Activated CD4-positive, alpha-beta T cell treated with anti-CD3 and anti-CD28 coated beads, Interleukin-2, amount 50 U/mL, for 16 hours (primary cell): ENCODE measurements at places on chromosomes 13 and 19.
A peak's percentile ranks its signal among the peaks of the same experiment; 100 is the strongest.

GRCh38 chr19:45175515-45176345 is 2.3 kb downstream of the TRAPPC6A start:
- DNase-seq = no peak

- DNase-seq = no peak
These were observed 955.4 kb downstream of the EFNB2 start for GRCh38 chr13:105579821-105580710.

GRCh38 chr13:108572782-108573211 is 56.6 kb upstream of the MYO16 start:
- DNase-seq = no peak

DNA sequence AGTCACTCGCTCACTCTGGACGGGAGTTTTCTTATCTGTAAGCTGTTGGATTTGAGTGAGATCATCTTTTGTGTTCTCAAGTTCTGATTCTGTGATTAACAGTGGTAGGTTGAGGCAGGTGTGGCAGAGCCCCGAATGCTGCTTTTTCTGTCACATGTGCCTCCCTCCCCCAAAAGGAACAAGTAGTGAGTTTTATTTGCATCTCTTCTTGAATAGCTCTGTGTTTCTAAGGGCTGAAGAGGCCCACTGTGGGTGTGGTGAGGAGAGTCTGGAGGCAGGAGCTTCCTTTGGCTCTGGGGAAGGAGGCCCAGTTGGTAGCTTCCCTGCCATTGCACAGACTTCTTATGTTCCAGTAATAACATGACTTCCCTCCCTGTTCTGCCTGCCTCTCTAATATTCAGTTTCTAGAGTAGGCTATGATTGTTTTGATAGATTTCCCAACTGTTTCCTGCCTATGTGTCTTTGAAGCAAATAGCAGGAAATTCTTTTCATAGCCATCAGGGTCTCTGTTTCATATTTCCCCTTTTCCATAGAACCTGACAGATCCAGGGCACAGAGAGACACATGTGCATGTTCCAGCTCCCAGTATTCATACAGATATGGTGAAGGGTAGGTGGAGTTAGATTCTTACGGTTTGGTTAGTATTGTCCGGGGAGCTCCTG is 23.9 kb upstream of the CXCL17 start:
- DNase-seq = no peak

DNA sequence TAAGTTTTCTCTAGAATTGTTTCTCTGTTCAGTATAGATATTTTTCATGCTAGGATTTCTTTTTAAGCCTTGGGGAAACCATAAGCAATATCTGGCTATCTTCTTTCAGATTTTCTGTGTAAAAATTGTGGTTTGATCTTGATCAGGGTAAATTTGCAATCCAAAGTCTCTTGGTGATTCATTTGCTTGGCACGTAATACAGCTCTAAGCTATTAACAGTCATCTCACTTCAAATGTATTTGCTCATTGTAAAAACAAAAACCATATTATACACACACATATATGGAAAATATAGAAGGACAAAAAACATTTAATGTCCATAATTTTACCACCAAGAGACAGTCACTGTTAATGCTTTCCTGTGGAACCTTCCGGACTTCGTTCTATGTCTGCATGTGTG is 191.0 kb downstream of the SHISA2 start:
- DNase-seq = no peak

GRCh38 chr13:58056426-58056825 is 424.9 kb downstream of the PCDH17 start:
- no peak for DNase-seq

DNA sequence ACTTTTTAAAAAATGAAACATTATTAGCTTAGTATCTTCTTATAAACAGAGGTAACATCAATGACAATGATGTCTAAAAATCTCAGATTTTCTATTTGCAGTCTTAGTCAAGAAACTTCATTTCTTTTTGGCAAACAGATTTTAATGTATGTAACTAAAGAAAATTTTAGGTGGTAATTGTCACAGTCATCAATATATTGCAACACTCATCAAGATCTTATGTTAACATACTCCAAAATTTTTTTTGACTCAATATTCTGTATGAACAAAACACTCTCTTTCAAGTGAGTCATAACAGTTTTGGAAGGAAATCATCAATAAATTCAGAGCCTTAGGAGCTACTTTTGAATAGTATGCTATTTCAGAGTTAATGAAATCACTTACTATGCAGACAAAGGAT is 1507.6 kb downstream of the SLITRK1 start:
- no peak for DNase-seq

GRCh38 chr13:90696254-90696653 is 651.2 kb upstream of the MIR17HG start:
- no peak for DNase-seq

DNA sequence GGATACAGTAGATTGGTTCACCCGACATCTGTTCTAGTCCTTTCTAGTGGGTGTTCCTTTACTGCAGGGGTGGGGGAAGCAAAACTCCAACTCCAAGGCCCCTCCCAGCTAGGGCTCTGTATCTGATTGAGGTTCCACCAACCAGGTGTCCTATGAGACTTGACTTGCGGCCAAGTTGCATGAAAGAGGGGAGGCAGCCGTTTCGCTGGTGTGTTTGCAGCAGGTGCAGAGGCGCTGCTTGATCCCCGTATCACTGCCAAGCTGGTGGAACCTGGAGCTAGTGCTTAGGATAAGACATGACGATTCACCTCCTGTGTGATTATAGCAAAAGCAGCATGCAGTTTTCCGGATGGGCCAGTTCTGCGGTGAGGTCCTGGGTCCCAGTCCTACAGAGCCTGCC is 338.2 kb downstream of the UQCRFS1 start:
- DNase-seq = no peak

GRCh38 chr19:15829306-15829698 is 13.8 kb upstream of the OR10H1 start:
- no peak for DNase-seq

DNA sequence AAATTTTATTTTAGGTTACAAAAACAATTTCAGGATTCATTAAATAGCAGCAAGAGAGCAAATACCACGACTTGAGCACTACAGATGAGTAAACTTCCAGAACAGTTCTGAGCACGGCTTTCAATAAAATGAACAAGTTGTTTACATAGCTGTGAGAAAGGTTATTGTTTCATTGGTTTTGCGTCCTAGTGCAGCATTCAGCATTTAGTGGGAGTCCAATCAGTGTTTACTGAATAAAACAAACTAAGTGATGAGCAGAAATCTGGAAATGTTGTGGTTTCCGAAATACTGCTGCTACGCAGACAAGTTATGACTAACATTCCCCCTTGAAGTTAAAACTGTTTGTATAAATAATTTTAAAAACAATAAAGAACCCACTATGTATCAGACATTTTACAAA is 251.5 kb upstream of the STARD13 start:
- DNase-seq = no peak

DNA sequence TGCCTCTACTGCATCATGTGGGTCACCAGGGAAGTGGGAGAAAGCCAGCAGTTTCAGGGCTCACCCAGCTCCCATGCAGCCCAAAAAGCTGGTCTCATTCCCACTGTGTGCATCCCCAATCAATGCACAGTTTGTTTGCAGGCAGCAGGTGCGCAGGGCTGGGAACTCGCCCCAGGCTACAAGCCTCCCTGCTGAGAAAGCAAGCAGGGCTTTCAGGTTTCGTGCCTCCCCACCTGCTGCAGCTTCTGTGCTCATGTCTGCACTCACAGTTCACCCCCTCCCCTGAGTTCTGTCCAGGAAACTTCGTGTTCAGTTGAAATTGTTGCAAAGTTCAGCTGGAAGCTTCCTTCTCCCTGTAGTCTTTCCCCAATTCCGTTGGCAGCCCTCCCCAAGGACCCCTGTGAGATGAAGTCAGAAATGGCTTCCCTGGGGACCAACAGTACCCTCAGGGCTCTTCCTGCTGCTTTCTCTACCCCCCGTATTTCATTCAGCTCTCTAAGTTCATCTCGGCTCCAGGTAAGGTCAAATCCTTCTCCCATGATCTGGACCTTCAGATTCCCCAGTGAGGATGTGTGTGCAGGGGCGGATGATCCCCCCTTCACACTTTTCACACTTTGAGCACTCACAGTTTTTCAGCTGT is 10.3 kb upstream of the KLK3 start:
- no peak for DNase-seq

DNA sequence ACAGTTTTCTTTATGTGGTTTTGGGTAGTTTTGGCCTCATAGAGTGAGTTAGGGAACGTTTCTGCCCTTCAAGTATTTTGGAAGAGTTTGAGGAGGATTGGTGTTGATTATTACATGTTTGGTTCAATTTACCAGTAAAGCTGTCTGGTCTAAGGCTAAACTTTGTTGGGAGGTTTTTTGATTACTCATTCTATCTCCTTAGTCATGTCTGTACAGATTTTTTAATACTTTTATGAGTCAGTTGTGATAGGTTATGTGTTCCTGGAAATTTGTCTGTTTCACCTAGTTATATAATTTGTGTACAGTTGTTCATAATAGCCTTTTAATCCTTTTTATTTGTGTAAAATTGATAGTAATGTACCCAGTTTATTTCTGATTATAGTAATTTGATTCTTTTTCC is 20.4 kb downstream of the RNF17 start:
- DNase-seq = peak; percentile 37
